SJSA1 (cell line): ENCODE measurements at places on chromosomes 13 and 19. TPM values are rescaled to one million over a fixed set of nuclear protein-coding genes. Genes with fewer than 3 reads are reported as not detected.

DNA sequence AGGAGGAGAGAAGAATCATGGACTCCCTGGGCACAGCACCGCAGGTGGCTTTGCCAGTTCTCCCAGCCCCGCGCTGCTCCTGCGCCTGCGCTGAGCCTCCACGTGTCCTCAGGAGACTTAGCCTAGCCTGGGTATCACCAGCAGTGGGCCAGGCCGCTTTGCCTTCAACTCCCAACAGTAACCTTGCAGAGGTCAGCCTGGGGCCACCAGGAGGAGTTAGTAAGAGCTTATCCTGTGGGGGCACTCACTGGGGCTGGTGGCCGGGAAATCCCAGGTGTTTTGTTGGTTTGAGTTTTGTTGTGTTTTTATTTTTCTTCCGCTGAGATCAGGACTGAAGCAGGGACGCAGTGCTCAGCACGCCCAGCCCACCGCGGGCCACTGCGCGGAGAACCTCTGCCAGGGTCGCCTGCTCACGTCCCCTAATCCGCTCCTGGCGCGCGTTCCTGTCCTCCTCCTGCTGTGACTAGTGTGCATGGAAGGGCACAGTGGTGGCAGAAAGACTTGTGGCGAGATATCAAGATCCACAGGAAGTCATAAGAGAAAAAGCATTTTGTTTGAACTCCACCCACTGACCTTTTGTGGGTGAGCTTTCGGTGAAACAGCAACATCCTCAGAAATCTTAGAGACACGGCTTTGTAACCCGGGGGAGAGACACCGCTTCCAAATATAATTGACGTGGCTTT lies 207.4 kb upstream of the RFC3 start:
- H3K4me1 ChIP-seq: peaks cover 8% of the 10 kb centered on the region
- peak; percentile 12 for DNase-seq
- no peak overlapping the region; the same call in 1 of the 2 replicates for H3K4me3 ChIP-seq
- H3K36me3 ChIP-seq: no peaks in the 10 kb centered on the region

LYL1 gene
- total RNA-seq: not detected in 2 replicates

LENG9 gene
- 4.0 and 5.4 TPM in 2 replicates for total RNA-seq

FCAR gene
- total RNA-seq: not detected in 2 replicates
